ENCODE measurements at places on chromosomes 2 and 18.

- DNase-seq: no peak
Measured at GRCh38 chr18:62085756-62086155, 101.1 kb downstream of the PIGN start.

DNA sequence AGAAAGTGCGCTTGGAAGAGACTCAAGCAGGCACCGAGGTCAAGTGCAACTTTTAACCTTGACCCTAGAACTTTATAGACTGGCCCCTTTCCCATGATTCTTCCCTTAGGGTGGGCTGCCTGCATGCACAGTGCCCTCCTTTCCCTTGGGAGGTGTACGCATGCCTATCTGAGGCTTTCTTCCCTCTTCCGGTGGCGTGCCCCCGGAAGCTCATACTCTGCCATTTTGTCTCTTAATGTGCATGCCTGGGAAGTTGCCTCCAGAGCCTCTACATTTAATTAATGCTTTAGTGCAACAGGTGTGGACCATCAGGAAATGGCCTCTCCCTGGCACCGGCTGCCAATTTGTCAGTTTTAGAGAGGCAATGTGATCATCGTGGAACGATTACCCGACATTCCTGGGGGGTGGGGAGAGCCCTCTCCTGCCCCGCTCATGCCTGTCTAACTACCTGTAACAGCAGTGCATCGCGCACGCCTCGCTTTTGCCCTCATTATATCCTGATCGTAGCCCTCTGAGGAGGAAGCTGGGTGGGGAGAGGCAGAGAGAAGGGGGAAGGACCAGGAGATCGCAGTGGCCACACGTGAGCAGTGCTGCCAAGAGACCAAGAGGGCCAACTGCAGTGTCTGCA, 194.8 kb downstream of the TFCP2L1 start:
- DNase-seq: no peak

GRCh38 chr2:16238786-16239185, 298.4 kb downstream of the MYCN start:
- no peak for DNase-seq

GRCh38 chr2:238241970-238242369, 2.1 kb upstream of the HES6 start:
- no peak for DNase-seq

- no peak for DNase-seq
Measured at GRCh38 chr2:129793431-129793902, 186.0 kb upstream of the RAB6C start.

- no peak for DNase-seq
Measured at GRCh38 chr2:139228276-139228675, 448.1 kb upstream of the NXPH2 start.

DNA sequence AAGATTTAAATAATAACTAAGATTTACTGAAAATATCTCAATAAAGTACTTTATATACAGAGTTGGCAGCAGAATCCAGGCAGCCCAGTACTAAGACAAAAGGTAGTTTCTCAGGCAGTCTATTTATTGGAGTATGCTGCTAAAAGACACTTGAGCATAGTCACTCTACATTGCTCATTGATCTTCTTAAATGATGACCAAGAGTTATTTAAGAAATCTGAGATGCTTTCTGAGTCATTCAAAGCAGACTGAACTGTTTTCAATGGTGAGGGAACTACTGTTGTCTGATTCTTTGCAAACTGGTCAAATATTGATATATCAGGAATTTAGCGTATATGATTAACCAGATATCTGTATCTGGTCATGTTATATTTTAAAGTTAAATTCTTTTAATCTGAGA, 133.6 kb downstream of the PHLPP1 start:
- DNase-seq: no peak

DNA sequence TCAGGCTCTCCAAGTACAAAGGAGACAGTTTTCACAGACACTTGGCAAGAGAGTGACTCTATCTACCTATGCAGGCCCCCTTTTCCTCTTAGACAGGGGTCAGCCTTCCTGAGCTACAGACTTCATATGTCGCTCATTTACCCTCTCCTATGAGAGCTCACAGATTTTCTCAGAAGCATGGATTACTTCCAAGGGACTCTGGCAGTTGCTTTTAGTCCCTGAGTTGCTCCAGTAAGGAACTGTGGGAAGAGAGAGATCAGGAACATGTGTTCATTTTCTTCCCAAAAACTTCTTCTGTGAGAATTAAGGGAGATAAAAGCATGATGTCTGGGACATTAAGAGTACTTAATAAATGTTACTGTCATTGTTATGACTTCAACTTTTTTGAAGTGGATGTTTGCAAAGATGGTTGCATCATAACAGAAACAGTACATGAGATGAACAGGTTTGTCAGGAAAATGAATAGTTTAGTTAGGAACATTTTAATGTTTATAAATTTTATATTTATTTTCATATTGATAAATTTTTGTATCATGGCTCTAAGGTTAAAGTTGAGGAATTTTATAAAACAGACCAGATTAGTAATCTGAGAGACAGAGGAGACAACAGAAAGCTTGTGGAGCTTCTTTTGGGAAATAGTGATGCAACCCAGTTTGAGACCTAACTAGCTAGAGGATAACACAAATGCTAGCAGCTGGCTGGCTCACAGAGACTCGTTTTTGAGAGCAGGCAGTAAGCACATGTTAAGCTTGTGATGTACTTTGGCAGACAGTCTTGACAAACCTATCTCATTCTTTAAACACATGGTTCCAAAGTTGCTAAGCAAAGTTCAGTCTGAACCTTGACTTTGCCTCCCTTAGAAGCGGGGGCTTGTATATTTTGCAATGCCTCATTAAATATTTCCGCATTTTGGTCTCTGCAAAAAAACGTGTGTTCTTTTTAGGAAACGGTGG, 21.7 kb upstream of the UGP2 start:
- no peak for DNase-seq

- no peak for DNase-seq
Measured at GRCh38 chr2:144550084-144550483, 30.2 kb upstream of the ZEB2 start.

DNA sequence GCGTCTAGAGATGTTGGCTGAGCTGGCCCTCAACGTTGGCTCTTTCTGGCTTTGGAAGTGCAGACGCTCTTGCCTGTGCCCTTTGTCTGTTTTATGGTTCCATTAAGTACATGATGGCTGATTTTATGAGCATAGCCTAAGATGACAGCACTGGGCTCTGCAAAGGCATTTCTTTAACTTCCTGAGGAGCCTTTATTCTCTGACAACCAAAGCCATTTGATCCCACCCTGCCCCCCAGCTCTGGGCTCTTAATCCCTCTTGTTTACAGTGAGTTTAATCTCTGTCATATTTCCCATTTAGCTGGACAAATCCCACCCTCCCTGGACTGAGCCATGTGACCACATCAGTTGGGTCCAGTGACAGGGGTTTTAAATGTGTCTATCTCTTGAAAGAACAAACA, 195.9 kb downstream of the ACKR3 start:
- DNase-seq: no peak

GRCh38 chr2:56763683-56764082, 579.9 kb downstream of the CCDC85A start:
- no peak for DNase-seq

- no peak for DNase-seq
Measured at GRCh38 chr18:66156946-66157687, 406.3 kb downstream of the CDH7 start.

GRCh38 chr2:5319493-5319892, 372.7 kb upstream of the SOX11 start:
- DNase-seq: no peak

GRCh38 chr2:3303583-3304406, 73.8 kb downstream of the EIPR1 start:
- peak; percentile 48 for DNase-seq
